ENCODE measurements at places on chromosomes 5 and 9.

- no peak for DNase-seq
Measured at GRCh38 chr9:2214707-2215106, 199.6 kb downstream of the SMARCA2 start.

- no peak for DNase-seq
Measured at GRCh38 chr5:171525085-171525484, 105.6 kb downstream of the FGF18 start.

- DNase-seq, result peak; percentile 63
Measured at GRCh38 chr9:96565671-96566497, 53.8 kb downstream of the CDC14B start.

GRCh38 chr9:38697776-38698300, 22.1 kb downstream of the FAM240B start:
- DNase-seq, result no peak

- no peak for DNase-seq
Measured at GRCh38 chr5:81980160-81980559, 8.3 kb downstream of the ATG10 start.

DNA sequence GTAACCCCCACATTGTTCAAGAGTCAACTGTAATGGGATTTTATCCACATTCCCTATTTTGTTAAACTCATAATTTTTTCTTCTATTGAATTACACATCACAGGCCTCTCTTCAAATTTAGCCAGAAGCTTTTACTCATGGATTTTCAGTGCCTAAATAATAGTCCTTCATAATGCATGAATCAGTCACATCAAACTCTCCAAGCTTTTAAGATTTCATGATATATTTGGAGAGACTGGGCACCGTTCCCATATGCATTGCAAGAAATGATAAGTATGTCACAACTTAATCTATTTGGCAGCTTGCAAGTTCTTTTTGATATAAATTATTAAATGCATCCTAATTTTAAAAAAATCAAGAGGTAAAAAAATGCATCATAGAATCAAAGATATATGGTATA, 465.9 kb downstream of the DMAC1 start:
- DNase-seq, result no peak

DNA sequence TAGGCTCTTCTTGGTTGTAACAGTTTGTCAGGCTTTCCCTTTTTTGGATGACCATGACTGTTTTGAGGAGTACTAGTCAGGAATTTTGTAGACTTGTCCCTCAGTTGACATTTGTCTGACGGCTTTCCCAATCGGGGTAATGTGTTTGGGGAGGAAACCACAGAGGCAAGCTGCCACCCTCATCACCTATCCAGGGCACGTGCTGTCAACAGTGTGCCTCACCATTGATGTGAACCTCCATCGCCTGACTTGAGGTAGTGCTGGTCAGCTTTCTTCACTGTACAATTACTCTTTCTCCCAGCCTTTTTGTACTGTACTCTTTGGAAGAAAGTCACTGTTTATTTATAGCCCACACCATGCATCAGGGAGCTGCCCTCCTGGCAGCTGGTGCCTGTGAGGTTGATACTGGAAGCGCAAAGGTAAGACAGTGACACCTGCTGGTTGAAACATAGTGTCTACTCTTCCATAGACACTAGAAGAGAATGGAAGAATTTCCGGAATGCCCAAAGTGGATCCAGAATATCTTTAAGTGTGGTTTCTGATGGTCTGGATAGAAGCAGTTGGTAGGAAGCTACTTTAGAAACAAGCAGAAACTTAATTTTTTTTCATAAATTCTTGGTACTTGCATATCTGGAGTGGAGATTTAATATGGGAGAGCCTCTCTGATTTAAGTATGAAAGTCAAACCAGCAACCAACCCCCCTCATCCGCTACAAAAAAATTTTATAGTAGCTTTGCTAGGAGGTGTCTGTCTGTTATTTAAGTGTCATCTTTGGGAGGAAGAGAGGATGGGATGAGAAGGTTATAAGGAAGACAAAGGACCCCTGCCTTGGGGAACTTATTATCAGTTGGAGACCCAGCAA, 69.3 kb downstream of the SNX30 start:
- peak; percentile 74 for DNase-seq

DNA sequence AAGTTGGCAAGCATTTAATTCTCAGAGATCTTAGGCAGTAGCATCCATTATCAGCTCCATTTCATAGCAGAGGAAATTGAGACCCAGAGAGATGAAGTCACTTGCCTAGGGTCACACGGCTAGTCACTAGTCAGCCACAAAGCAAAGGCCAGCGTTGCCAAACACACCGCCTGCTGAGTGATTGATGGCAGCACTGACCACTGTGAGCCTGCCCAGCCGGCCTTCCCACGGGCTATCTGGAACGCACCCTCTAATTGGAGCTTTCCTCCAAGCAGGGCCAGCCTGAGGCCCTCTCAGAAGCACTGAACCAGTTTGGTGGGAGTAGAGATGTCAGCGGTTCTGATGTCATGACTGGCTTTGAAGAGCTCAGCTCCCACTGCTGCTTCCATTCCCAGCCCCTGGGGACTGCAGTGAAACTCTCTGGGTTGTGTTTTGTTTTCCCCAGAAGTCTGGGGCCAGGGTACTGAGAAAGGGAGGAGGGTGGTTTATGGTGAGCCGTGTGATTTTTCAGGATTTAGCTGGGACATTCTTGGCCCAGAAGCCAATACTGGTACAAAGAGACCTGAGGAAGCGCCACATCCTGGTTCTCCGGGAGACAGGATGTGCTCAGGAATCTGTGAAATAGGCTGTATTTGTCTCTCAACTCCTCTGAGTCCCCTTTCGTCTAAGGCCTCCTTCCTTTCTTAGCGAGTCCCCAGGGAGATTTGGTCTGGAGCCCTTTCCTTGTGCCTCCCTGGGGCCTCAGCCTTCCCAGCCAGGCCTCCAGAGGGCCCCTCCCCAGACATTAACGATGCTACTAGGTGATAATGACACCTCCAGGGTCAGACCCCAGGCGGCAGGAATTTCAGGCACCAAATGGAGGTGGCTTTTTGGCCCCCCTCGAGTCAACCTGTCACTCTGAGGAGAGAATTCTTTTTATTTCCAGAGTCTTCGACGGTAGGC, 44.5 kb downstream of the SPRY4 start:
- DNase-seq, result no peak

DNA sequence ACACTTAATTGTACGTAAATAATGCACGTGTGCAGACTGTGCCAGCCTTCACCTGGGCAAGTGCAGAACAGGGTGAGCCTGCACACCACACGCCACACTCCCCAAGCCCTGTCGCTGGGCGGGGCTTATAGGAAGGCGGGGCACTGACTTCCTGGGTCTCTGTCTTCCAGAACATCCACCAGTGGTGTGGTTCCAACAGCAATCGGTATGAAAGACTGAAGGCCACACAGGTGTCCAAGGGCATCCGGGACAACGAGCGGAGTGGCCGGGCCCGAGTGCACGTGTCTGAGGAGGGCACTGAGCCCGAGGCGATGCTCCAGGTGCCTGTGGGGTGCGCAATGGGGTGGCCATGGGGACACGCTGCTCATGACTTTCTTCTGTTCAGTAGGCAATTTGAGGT, 44.2 kb downstream of the GSN start:
- DNase-seq, result no peak

GRCh38 chr5:129664336-129664937, 83.5 kb upstream of the MINAR2 start:
- DNase-seq, result peak; percentile 51
